ENCODE measurements at places on chromosomes 7 and 10. TPM values are rescaled to one million over a fixed set of nuclear protein-coding genes. Genes with fewer than 3 reads are reported as not detected.

The DRGX gene
- polyA plus RNA-seq, result not detected

GRCh38 chr10:34854147-34854601, 39.1 kb upstream of the PARD3 start:
- H3K27ac ChIP-seq, result no peak overlapping the region
- no peaks in the 10 kb centered on the region for H3K36me3 ChIP-seq
- H3K27me3 ChIP-seq, result no peaks in the 10 kb centered on the region
- DNase-seq, result no peak
- peaks cover 4% of the 10 kb centered on the region for H3K4me1 ChIP-seq

The FOXI2 gene
- polyA plus RNA-seq, result 0.30 TPM

The CALY gene
- polyA plus RNA-seq, result not detected

DNA sequence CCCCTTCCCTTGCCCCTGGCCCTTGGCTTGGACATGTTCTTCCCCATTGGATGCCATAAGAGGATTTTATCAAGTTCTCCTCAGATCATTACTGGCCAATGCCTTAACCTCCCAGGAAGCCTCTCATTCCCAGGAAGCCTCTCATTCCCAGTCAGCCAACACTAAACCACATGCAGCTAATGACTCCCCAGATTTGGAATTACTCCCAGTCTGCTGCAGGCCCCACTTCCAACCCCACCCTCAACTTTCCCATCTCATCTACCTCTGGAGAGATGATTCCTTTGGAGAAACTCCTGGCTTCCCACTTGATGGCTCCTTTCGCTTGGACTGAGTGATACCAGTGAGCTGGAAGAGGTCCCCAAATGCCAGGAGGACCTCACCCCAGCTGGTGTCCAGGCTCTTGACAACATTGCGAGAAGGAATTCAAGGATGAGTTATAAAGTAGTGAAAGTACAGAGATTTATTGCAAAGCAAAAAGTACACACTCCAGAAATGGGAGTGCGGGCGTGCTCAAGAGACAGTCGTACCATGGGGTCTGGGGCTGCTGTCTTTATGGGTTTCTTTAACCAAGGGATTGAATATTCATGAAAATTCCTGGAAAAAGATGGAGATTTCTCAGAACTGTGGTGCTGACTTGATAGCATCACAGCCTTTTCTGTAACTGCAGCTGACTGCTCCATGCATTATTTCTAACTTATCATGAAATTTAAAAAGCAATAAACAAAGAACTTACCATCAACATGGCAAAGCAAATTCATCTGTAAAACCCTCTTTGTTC, 117.2 kb upstream of the ADCY1 start:
- H3K4me1 ChIP-seq, result no peaks in the 10 kb centered on the region
- DNase-seq, result peak; percentile 7
- H3K36me3 ChIP-seq, result no peaks in the 10 kb centered on the region
- peaks cover 6% of the 10 kb centered on the region for H3K27me3 ChIP-seq
- no peak overlapping the region for H3K27ac ChIP-seq

The INA gene
- 0.04 TPM for polyA plus RNA-seq

DNA sequence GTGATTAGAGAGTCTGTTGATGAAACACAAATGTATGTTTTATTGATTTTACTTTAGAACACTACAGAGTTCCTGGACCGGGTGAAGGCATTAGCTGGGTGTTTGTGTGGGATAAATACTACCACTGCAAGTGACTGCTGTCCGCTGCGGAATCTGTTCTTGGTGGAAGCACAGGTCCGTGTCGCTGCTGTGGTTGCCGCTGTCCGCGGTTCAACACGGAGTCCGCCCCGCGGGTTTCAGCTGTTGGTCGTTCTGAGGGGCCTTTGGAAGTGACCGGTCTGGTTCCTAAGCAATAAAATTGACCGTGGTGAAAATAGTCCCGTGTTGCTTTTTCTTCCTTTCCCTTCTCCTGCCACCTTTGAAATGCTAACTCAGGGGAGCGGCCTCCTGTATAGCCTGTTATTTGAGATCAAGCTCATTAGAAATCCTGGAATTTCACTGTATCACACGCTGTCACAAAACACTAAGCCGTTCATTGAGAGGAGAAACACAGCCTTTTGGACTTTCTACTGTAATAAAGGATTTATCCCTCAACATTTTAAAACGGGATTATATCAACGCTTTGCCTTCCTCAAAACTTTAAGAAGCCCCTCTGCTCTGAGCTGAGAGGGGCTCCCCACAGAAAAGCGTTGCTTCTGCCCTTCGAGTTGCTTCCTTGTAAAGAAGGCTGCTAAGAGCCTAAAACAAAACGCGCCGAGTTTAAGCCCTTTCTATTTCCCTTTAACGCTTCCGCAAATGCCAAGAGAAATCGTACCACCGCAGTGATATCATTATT, 2.6 kb downstream of the NKX6-2 start:
- no peak overlapping the region for H3K4me3 ChIP-seq
- H3K27me3 ChIP-seq, result peaks cover 43% of the 10 kb centered on the region
- no peak overlapping the region for H3K27ac ChIP-seq

DNA sequence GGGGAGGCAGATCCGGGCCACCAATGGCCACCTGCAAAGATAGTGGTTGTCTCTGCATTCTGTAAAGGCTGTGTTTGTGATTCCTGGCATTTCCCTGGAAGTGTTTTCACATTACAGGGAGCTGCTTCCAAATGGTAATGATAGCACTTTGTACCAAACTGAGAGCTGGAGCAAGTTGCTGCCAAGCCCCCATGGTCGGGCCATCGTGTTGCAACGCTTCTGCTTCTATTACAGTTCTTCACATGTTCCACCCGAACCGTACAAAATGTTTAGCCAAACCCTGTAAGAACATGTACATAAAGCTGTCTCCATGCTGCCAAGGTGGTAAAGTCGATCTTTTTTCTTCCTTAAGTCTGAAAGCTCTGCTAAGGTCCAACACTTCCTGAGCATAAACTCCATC, 397.7 kb upstream of the NFE2L3 start:
- H3K4me3 ChIP-seq, result no peak overlapping the region
- H3K36me3 ChIP-seq, result no peaks in the 10 kb centered on the region
- H3K27ac ChIP-seq, result peak overlapping the region; percentile 17

The CAV2 gene
- 66.3 TPM for polyA plus RNA-seq

The WNT8B gene
- polyA plus RNA-seq, result not detected

The SPDYE11 gene
- not detected for polyA plus RNA-seq

GRCh38 chr7:132520591-132521280, 55.5 kb downstream of the PLXNA4 start:
- no peaks in the 10 kb centered on the region for H3K36me3 ChIP-seq
- no peak for DNase-seq
- no peak overlapping the region for H3K27ac ChIP-seq
- H3K4me1 ChIP-seq, result peaks cover 23% of the 10 kb centered on the region
- no peaks in the 10 kb centered on the region for H3K27me3 ChIP-seq
- H3K4me3 ChIP-seq, result no peak overlapping the region

- peak; percentile 54 for DNase-seq
- no peak overlapping the region for H3K4me3 ChIP-seq
- H3K27me3 ChIP-seq, result no peaks in the 10 kb centered on the region
These were observed 16.7 kb downstream of the CAMK2B start for GRCh38 chr7:44308596-44309270.
